Fibroblast of skin of left biceps (primary cell): ENCODE measurements at places on chromosomes 7 and 10.

DNA sequence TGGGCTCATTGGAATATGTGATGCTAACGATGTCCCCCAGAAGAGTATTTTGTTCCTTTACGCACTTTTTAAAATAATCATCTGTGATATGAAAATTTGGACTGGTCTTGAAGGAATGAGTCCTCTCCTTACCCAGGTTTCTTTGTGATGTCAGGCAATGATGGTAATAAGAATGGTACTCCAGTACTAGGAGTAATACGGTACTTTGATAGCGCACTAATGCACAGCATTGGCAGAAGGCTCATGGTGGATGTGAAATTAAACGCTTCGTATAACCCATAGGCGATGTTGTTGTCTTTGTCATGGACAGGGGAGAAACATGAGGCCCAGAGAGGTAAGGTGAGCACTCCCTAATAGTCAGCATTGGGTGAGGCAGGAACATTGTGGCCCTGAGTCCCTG is 125.4 kb downstream of the DPP6 start:
- no peak for DNase-seq

GRCh38 chr10:70323697-70324338 is 40.0 kb upstream of the NPFFR1 start:
- no peak for DNase-seq

DNA sequence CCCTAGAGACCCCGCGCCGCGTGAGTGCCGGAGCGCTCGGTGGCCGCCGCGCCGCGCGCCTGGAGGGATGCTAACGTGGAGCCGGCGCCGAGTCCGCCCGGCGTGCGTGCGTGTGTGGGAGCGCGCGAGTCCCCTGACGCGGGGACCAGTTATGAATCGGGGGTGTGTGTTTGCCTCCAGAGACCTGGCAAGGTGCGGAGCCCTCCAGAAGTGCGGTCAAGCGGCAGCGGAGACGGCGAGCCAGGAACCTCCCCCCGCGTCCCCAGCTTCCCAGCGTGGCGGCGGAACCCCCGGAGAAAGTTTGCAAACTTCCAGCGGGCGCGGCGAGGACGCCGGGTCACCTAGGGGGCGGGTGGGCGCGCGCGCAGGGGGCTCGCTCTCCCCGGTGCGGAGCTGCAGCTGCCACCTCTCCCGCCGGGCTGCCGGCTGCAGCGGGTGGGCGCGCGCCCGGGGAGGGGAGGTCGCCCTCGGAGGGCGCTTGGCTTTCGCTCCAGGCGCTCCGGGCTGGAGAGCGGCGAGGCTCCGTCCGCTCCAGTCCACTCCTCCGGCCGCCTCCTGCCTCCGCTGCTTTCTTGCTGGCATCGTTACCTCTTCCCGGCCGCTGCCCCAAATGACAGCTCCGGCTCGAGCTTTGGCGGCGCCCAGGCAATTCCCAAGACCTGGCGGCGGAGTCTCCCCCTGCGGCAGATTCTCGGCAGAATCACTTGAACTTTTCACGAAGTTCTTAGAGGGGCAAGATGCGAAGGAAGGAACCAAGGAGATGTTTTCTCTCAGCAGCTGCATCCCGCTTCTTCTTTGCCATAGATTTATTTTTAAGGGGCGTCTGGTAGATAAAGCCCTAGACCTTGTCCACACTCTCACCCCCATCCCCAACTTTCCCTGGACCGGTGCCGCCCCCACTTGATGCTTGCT is 2.3 kb upstream of the CREB5 start:
- DNase-seq = no peak

- DNase-seq = no peak
Observed at GRCh38 chr7:55230014-55230413, 135.1 kb upstream of the LANCL2 start.

GRCh38 chr10:100669616-100670015 is 75.8 kb upstream of the PAX2 start:
- no peak for DNase-seq

- DNase-seq = no peak
Observed at GRCh38 chr7:30929686-30930085, 18.0 kb downstream of the AQP1 start.

DNA sequence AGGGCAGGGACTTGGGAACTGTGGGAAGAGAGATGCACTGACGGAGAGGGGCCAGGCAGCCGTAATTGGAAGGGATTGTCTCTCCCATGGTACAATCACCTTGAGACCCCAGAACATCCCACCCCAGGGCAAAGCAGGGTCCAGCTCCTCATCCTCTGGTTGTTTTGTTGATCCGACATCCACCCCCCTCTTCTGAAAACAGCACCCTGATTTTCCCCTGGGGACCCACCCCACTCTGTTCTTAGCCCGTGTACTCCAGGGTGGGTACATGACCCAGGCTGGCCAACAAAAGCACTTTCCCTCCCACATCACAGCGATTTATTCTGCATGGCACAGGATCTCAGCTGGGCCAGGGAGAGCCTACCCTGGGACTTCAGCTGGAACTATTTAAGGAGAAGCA is 14.1 kb downstream of the PDZD7 start:
- DNase-seq = no peak

GRCh38 chr7:121313793-121314676 is 14.8 kb upstream of the WNT16 start:
- peak; percentile 45 for DNase-seq

- DNase-seq = no peak
Observed at GRCh38 chr10:70967591-70968587, 79.5 kb upstream of the PCBD1 start.

- DNase-seq = peak; percentile 45
Observed at GRCh38 chr7:149414745-149415390, 46.0 kb downstream of the ZNF777 start.

GRCh38 chr7:80298201-80298600 is 163.6 kb downstream of the GNAI1 start:
- DNase-seq = no peak

- DNase-seq = no peak
Observed at GRCh38 chr10:120691625-120692024, 159.5 kb upstream of the WDR11 start.

- no peak for DNase-seq
Observed at GRCh38 chr10:48740988-48741387, 56.3 kb downstream of the WDFY4 start.

- no peak for DNase-seq
Observed at GRCh38 chr7:141584935-141585334, 33.7 kb downstream of the AGK start.

DNA sequence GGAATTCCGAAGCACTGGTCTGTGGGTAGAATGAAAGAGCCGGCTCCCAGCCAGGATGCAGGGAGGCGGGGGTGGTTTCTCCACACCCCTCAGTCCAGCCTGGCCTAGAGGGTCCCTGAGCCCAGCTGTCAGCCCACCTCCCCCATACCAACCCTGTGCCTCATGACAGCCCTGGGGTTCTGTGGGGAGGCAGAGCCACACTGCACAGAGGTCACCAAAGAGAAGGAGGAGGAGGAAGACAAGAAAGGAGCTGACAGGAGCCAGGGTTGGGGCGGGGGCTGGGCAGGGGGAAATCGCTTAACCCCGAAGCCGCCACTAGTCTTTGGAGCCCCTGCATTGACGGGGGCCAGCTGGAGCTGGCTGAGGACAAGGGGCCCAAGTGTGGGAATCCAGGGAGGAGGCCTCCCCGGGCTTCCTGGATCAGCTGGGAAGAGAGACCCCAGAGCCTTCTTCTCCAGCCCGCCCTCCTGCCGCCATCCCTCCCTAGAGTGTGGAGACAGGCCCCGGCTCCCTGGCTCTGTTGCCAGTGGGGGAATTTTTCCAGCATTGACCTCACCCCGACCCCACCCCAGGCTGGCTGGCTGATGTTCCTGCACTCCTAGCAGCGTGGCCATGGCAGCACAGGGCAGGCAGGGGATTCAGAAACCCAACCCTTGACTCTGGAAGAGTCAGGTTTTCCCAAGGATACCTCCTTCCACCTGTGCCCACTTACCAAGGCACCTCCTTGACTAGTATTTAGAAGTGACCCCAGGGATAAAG is 32.5 kb downstream of the KAZALD1 start:
- no peak for DNase-seq

DNA sequence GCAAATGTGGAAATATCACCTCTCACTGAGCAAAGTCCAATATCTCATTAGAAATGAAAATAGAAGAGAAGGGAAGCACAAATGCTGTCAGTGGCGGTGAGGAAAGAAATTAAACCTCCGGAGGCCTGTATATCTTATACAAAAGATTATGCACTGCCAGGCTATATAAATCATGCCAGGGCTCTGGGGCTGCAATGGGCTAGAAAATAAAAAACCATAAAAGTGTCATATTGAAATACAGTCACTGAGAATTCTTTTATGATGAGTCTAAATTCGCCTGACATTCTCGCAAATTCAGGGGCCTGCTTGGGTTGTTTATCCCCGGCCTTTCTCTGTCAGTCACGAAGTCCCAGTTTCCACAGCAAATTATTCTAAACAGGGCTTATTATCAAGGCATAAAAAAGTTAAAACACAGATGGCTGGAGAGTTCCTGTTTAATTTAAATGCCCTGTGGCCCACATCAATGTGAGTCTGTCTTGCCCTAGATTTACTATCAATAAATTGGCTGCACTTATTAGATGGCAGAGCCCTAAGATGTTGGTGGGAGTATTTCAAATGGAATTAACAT is 193.8 kb downstream of the SNX10 start:
- no peak for DNase-seq

DNA sequence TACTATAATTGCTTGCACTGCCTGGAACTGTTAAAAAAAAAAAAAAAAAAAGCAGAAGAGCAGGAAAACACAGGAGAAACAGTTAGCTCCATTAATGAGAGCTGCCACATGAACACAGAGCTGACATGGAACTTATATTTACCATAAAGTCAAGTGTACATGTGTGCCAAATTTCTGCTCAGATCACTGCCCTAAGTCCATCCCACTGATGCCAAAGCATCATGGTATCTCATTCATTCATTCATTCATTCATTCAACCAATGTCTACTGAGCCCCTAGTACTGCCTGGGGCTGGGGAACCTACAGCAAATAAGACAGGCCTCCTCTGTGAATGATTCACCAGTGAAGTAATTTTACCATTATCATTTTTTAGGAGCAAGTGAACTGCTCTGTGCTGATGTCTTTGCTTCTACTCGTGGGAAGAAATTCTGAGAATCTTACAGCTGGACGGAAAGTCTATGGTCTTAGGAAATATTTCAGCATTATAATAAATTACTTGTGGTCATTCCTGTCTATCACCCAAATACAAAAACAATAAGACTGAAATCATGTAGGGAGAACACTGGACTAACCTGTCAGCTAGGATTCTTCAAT is 58.8 kb upstream of the ABLIM1 start:
- DNase-seq = no peak

- no peak for DNase-seq
Observed at GRCh38 chr7:37690206-37690605, 6.6 kb downstream of the GPR141 start.

GRCh38 chr10:72455889-72456595 is 101.3 kb upstream of the DNAJB12 start:
- no peak for DNase-seq

- no peak for DNase-seq
Observed at GRCh38 chr10:26697922-26698608, 564 bp downstream of the PDSS1 start.
